Nucleus accumbens (tissue), 56 donors: ENCODE measurements at places on chromosomes 7 and 10.

GRCh38 chr7:128858380-128859231 is 4.0 kb upstream of the ATP6V1F start:
- DNase-seq = no peak

DNA sequence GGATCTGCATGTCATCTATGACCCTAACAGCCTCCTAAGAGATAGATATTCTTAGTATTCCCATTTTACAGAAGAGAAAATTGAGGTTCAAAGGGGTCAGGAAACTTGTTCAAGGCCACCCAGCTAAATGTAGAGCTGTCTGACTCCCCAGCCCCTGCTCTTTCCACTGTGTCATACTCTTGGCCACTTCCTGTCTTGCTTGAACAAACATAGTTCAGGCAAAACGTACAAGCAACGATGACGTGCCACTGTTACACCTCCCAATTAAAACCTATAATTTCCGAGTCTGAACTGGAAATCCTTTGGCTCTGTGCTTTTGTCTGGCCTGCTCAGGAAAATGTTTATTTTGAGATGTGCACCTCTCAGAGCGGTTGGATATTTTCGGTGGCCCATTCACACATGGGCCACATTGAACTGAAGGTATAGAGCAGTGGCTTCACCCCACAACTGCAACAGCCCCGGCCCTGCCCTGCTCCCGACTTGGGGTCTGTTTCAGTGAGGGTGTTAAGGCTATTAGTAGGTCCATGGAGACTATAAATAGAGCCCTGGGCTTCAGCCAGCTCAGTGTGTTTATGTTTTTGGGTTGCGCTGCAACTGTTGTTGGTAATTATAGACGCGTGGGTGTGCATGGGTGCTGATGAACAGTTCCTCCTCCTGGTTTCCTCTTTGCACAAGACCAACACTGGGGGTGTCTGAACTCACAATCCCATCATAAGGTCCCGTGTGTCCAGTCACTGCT is 172.3 kb upstream of the ADO start:
- no peak for DNase-seq

GRCh38 chr7:826230-826917 is 5.9 kb upstream of the SUN1 start:
- no peak for DNase-seq

- no peak for DNase-seq
Measured at GRCh38 chr7:25940086-25940906, 211.7 kb upstream of the NFE2L3 start.

GRCh38 chr10:30798646-30799185 is 169.2 kb upstream of the LYZL2 start:
- no peak for DNase-seq

- DNase-seq = no peak
Measured at GRCh38 chr7:86788948-86789347, 145.2 kb downstream of the GRM3 start.

GRCh38 chr7:155955367-155955635 is 143.0 kb upstream of the SHH start:
- DNase-seq = no peak

DNA sequence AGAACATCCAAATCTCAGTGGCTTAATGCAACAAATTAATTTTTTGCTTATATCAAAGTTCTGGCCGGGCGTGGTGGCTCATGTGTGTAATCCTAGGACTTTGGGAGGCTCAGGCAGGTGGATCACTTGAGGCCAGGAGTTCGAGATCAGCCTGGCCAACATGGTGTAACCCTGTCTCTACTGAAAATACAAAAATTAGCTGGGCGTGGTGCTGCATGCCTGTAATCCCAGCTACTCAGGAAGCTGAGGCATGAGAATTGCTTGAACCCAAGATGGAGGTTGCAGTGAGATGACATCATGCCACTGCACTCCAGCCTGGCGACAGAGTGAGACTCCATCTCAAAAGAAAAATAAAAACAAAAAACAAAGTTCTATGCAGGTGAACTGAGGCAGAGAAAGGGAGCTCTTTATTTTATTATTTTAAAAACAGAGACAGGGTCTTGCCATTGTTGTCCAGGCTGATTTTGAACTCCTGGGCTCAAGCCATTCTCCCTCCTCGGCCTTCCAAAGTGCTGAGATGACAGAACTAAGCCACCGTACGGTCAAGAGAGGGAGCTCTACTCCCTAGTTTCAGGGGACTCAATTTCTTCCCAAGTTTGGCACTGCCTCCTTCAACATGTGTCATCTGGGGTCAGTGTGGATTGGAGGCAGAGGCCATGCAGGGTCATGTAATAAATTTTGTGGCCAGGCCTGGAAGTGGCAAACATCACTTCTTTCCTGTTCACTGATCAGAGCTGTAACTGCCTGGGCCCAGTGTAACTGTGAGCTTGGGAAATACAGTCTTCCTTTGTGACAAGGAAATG is 2.4 kb downstream of the ADCK2 start:
- peak; percentile 41 for DNase-seq

- DNase-seq = no peak
Measured at GRCh38 chr10:132585732-132586722, 48.4 kb downstream of the INPP5A start.

GRCh38 chr7:28919510-28919909 is 38.6 kb downstream of the TRIL start:
- DNase-seq = peak; percentile 7

- DNase-seq = no peak
Measured at GRCh38 chr7:155584763-155585531, 38.6 kb upstream of the CNPY1 start.

- DNase-seq = no peak
Measured at GRCh38 chr10:71562181-71562580, 157.4 kb downstream of the C10orf105 start.

DNA sequence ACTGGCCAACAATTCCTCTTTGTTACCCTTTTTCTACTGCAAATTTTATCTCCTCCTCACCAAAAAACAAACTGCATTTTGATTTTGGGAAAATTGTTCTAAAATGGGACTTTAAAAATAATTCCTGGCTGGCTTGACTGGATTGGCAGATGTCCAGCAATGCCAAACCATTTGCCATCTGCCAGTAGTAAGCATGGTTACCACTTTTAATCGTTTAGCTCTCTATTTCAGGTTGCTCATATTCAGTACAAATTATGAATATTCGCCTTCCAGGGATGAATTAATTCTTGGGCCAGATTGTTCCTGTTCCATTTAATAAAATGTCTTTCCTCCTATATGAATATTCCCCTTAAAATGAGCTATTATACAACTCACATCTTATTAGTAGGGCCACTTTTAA is 35.7 kb downstream of the SMNDC1 start:
- no peak for DNase-seq

DNA sequence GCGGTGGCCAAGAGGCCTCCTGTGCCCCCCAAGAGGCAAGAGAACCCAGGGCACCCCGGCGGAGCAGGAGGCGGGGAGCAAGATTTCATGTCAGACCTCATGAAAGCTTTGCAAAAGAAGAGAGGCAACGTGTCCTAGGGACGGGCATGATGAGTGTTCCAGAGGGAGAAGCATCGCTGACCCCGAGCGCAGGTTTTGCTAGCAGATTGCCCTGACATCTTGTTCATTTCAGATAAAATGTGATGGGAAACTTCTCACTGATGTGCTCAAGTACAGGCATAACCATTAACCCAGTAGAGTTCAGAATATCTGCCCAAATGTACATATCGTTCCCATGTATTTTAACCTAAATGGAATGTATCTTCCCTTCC is 129.2 kb downstream of the APBB1IP start:
- DNase-seq = no peak

GRCh38 chr10:11521860-11522259 is 89.6 kb downstream of the USP6NL start:
- DNase-seq = no peak
